MG63 (cell line): ENCODE measurements at places on chromosomes 12 and 14. TPM values are rescaled to one million over a fixed set of nuclear protein-coding genes. Genes with fewer than 3 reads are reported as not detected.

DNA sequence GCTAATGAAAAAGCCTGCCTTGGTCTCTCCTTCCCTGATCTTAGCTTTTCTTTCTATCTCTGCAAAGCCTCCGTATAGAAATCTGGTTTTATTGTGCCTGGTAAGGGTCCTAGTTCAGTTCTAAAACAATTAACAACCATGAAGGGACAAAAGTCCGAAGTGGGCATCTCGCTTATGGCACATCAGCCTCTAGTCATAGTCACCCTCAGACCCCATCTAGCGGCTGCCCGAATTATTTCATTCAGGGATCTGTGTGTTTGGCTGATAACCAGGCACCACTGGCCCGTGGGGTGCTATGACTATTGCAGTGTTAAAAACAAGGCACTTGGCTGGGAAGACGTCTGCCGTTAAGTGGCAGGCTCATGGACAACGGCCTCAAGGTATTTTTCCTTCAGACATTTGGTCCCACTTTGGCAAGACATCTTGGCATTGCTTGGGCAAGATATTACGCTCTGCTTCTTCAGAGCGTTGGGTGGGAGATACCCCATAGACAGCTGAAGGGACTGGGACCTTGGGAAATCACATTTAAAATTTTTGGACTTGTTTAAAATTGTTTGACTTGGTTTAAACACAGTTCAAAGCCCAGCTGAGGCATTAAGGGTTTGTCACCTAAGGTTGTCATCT lies 87.1 kb downstream of the SINHCAF start:
- peak; percentile 81 for DNase-seq

DNA sequence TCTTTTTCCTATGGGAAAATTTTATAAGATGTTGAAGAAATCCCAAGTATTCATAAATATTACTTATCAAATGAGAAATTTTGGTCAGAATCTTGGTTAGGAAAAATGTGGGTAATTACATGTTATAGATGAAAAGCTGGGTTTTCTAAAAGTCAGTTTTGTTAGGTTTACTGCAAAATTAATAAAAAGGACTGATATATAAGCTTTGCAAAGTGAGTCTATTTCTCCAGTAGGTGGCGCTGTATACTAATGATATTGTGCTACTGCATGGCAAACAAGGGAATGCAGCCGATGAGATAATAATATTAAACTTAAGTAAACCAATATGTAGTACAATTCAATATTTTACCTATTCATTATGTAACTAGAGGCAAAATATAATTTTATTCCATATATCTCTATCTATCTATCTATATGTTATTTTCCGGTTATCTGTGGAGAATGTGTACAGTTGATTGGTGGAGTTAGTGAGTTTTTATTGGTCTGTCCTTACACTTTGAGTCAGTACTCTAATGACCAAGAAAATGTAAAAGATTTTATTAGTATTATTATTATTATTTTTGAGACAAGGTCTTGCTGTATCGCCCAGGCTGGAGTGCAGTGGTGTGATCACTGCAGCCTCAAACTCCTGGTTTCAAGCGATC lies 32.9 kb downstream of the MIPOL1 start:
- DNase-seq = no peak

Gene IGF1
- not detected in 2 replicates for total RNA-seq

Gene PPFIA2
- not detected in 2 replicates for total RNA-seq

Gene GALNT8
- not detected in 2 replicates for total RNA-seq
